Kidney tubule cell (primary cell): ENCODE measurements at places on chromosomes 2 and 18.
A peak's percentile ranks its signal among the peaks of the same experiment; 100 is the strongest.

GRCh38 chr2:6880200-6880733 lies 2.7 kb downstream of the RSAD2 start:
- no peak for DNase-seq

GRCh38 chr2:189181706-189182105 lies 2.1 kb upstream of the COL5A2 start:
- no peak for DNase-seq

GRCh38 chr2:86016581-86016980 lies 89.1 kb downstream of the POLR1A start:
- DNase-seq: no peak

GRCh38 chr18:58067601-58068000 lies 23.6 kb downstream of the NEDD4L start:
- no peak for DNase-seq

DNA sequence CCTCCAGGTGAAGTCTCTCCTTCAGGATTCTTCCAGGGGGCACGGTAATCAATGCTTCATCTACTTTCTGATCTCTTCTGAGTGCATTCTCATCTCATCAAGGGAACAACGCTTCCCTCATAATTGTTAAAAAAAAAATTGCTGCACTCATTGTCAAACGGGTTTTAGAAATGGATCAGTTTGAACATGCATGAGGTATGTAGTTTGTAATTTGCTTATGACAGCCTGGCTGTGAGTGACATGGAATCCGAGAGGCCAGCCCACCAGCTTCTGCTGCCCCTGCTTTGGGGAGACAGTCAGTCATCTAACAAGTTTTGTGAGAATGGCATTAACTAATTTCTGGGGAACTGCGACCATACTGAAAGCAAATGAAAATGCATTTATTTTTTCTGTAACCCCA lies 791.9 kb upstream of the SOX11 start:
- no peak for DNase-seq

- no peak for DNase-seq
Observed at GRCh38 chr2:84880645-84881521, at the start of gene TRABD2A. Gene TRABD2A, minus strand, starts transcription at chr2:84881084. Its CDS starts 45 bp downstream, at chr2:84881039.

GRCh38 chr2:198639580-198639979 lies 818.2 kb downstream of the SATB2 start:
- DNase-seq: no peak

DNA sequence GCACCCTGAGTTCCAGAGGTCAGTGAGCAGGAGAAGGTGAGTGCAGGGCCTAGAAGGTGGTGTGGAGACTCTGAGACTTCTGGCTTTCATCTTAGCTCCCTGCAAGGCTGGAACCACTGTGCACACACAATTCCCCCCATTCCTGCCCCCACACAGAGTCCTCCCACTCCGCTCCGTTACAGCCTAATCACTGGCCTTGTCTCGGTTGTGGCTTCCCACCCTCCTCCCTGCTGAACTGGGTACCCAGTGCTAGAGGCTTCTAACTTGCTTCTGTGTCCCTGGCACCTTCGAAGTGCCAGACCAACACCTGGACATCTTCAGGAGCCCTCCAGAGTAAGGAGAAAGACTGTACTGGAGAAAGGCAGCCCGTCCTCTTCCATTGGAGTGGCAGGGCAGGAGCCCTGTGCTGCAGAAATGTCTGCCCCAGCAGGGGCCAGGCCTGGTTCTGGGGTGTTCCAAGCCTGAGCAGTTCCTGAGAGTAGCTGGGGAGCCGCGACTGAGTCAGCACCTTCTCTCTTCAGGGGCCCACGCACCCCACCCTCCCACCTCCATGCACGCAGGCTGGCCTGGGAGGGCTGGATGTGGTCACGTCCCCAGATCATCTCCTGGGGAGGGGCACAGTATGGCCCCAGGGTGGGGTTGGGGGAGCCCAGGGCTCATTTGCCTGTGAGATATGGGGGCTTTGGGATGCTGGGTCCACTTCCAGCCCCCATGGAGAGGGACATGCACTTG lies 23.4 kb downstream of the CROCC2 start:
- DNase-seq: no peak

DNA sequence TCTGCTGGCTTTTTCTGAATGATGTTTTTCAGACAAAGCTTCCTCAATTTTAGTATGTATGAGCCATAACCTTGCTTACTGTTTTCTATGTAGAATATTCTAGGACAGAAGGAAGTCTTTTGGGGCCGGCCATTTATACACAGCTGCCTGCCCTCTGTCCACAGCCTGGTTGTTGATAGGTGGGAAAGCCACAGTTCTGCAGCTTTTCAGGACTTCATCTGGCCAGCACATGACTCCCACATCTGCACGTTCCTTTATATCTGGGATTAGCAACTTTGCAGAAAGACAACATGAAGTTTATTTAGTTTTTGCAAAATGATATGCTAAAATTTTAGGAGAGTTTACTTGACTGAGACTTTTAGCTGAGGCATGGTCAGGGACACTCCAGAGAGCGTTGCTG lies 105.6 kb downstream of the CEP192 start:
- DNase-seq: no peak

- DNase-seq: no peak
Observed at GRCh38 chr2:204982303-204982702, 437.0 kb downstream of the PARD3B start.

DNA sequence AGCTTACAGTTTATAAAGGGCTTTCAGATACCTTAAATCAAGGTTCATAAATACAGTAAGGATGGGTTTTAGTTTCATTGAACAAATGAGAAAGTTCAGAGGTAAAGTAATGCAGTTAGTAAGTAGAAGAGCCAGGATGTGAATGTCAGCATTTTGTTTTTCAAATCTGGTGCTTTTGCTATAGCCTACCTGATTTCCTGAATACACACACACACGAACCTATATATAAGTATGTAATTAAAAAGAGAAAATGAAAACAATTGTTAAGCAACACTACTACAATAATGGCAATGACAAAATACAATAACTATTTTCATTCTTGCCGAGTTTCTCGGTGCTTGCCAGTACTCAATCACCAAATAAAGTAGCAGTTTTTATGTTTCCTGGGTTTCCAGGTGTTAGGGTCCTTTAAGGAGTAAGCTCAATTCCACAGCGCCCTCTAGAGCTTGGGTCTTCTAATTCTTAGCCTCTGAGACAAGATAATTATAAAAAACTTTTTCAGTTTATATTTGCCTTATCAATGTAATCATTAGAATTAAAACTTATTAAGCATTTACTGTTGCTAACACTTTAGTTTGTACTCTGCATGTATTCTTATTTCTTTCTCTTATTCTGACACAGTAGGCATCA lies 512.9 kb upstream of the ACVR2A start:
- peak; percentile 38 for DNase-seq

DNA sequence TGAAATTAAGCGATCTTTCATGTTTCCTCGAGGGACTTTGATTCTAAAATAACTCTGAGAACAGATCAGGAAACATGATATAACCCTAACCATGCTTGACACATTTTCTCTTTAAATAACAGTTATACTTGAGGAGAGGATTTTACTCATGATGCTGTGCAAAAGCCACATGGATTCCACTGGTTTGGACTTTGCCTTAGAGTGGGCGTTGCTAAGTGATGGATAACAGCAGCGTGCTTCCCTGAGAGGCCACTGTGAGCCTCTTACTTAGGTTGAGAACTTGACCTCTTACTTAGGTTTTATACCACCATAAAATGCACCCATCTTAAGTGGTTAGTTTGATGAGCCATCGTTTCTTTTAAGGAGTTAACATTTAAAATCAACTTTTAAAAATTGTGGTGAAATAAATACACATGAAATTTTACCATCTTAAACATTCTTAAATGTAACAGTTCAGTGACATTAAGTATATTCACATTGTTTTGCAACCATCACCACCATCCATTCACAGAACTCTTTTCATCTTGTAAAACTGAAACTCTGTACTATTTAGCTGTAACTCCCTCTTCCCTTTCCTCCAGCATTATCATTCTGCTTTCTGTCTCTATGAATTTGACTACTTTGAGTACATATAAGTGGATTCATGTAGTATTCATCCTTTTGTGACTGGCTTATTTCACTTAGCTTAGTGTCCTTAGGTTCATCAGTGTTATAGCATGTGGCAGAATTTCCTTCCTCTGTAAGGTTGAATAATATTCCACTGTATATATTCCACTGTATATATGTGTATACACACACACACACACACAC lies 22.6 kb downstream of the ANXA4 start:
- DNase-seq: peak; percentile 33

DNA sequence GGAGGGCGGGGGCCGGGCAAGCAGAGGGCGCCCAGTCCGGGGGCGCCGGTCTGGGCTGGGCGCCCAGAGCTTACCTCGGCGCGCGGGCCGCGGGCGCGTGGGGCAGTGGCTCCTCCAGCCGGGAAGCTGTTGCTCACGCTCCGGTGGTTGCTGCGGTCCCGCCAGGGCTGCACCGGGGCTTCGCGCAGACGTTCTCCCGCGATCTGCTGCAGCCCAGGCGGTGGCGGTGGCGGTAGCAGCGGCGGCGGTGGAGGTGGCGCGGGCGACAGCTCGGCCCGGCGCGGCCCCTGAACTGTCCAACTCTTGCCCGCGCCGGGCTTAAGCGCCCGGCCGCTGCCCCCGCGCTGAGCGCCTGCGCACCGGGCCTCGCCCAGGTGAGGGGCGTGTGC lies 391 bp downstream of the ZNF385B start:
- peak; percentile 36 for DNase-seq

- DNase-seq: peak; percentile 91
Observed at GRCh38 chr2:46873604-46874068, 42.0 kb downstream of the MCFD2 start.

- peak; percentile 93 for DNase-seq
Observed at GRCh38 chr2:23480957-23481797, 96.2 kb downstream of the KLHL29 start.

- DNase-seq: no peak
Observed at GRCh38 chr2:190043441-190043840, 19.1 kb downstream of the MSTN start.

DNA sequence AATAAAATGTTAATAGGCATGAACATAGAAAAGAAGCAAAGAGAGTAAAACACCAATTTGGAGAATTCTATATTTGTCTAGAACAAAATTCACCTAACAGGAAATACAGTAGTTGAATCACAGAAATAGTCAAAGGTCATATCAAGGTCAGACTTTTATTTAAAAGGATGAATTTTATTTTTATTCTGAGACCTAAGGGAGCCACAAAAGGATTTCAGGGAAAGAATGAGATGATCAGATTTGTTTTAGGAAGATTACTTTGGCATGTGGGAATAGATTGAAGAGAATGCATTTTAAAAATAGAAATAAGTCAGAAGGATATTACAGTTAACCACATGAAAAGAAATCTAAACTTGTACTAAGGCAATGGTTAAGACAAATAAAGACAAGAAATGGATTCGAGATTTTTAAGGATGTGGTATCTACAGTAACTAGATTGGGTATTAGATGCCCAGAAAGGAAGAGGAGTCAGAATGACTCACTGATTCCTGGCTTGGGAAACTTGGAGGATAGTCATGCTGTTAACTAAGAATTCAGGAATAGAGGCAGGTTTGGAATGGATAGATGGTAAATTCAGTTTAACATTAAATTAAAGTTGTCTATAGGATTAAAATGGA lies 56.0 kb downstream of the METTL4 start:
- DNase-seq: peak; percentile 84

DNA sequence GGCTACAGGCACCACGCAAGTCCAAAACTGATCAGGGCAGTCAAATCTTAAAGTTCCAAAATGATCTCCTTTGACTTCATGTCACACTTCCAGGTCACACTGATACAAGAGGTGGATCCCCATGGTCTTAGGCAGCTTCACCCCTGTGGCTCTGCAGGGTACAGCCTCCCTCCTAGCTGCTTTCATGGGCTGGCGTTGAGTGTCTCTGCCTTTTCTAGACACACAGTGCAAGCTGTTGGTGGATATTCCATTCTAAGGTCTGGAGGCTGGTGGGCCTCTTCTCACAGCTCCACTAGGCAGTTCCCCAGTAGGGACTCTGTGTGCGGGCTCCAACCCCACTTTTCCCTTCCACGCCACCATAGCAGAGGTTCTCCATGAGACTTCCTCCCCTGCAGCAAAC lies 838.2 kb upstream of the CHAC2 start:
- no peak for DNase-seq

DNA sequence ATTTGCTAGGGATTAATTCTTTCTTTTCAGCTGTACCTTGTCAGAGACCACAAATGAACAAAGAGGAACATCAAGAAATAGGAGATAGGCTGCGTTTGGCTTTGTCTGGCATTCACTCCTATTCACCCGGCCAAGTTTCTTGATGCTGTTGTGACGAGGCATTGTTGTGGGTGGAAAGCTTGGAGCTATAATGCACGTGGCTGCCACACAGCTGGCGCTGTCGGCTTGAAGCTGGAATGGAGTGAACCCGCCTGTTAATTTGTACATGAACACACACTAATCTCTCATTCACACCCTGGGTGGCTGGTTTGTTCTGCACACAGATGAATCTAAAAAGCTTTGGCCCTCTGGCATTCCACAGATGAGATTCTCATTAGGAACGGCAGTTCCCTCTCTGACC lies 274.9 kb upstream of the GYPC start:
- no peak for DNase-seq

GRCh38 chr18:27400001-27400400 lies 214.9 kb upstream of the CHST9 start:
- no peak for DNase-seq

- DNase-seq: no peak
Observed at GRCh38 chr18:45569566-45570275, 45.6 kb upstream of the SLC14A2 start.

- peak; percentile 60 for DNase-seq
Observed at GRCh38 chr2:22867973-22868372, 517.0 kb upstream of the KLHL29 start.

DNA sequence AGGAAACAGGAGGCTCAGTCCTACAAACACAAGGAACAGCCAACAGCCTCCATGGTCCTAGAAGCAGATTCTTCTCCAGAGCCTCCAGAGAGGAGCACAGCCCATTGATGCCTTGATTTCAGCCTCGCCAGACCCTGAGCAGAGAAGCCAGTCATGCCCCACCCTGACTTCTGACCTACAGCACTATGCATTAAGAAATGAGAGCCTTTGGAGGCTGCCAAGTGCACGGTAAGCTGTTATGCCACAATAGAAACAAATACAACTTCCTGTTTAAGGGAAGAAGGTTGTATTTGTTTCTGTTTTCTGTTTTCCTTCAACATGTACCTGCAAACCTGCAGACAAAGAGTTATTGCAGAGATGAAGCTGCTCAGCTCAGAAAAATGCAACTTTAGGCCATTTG lies 181.3 kb upstream of the AGAP1 start:
- no peak for DNase-seq

DNA sequence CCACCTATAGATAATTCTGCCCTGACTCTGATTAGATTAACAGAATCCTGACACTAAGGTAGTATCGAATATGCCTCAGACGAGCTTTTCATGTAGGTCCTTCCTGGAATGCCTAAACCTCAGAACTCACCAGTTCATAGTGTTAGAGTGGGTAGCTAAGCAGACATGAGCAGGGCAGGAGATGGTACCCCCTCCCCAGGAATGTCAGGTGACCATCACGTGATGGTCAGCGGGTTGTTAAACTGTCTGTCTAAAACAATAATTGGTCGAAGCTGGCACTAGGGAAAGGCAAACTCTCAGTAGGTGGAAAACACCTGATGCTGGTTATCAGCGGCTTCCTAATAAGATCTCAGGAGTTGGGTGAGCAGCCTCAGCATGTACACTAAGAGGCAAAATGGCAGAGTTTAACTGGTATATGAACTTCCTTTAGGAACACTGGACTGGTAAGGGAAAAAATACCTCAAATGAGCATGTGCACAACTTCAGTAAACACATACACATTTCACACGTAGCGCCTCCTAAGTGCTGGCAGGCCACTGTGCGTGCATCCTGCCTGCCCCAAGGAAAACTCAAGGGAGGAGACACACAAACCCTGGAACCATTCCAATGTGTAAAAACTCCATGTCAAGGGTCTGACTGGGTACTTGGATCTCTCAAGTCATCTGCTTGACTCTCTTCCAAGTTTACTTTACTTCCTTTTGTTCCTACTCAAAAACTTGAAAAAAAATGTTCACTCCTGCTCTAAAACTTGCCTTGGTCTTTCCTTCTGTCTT lies 339.5 kb downstream of the GULP1 start:
- DNase-seq: no peak
